Renal pelvis (tissue), 12 donors: ENCODE measurements at places on chromosomes 5 and 9.

GRCh38 chr5:175246242-175246888 is 197.6 kb downstream of the DRD1 start:
- no peak for DNase-seq

GRCh38 chr5:80784451-80784850 is 129.7 kb upstream of the DHFR start:
- no peak for DNase-seq

- no peak for DNase-seq
Measured at GRCh38 chr5:157029457-157029856, 29.5 kb downstream of the HAVCR1 start.

- DNase-seq, result no peak
Measured at GRCh38 chr9:132116583-132116982, 36.9 kb upstream of the MED27 start.

- no peak for DNase-seq
Measured at GRCh38 chr9:34125681-34126206, 754 bp downstream of the DCAF12 start.

GRCh38 chr9:127066060-127066850 is 56.2 kb downstream of the ANGPTL2 start:
- no peak for DNase-seq

DNA sequence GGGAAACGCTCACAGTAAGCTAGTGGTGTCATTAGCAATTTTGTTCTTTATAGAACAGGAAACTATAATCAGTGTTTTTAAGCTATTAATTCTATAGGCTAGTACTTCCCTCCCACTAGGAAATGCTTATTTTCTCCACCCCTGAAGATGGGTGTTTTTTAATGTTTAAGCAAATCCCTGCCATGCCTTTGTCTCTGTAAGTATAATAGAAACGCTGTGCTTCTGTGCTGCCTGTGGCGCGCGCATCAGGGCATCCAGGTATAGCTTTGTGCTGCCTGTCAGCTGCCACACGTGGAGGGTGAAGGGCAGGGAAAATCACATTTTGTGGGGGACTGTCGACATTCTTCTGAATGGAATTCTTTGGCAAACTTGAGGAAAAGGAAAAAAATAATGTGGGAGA is 217.5 kb downstream of the RAB3C start:
- DNase-seq, result no peak

GRCh38 chr5:163916861-163917260 is 411.4 kb downstream of the MAT2B start:
- no peak for DNase-seq

DNA sequence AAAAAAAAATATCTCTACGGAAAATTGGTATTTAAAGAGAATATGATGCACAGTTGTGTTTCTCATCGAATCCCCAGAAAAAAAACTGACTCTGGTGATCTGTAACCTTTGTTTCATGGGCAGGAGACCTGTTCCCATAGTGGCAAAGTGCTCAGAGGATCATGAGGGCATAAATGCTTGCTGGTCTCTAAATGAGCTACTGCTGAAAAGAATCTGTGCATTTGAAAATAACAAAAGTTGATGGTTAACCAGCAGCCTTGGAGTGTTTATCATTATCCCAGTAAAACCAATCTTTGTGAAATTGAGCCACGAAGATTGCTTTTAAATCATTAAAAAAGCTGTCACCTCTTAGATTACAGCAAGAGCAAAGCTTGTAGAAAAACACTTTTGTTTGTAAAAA is 775.4 kb downstream of the MTRR start:
- DNase-seq, result no peak

DNA sequence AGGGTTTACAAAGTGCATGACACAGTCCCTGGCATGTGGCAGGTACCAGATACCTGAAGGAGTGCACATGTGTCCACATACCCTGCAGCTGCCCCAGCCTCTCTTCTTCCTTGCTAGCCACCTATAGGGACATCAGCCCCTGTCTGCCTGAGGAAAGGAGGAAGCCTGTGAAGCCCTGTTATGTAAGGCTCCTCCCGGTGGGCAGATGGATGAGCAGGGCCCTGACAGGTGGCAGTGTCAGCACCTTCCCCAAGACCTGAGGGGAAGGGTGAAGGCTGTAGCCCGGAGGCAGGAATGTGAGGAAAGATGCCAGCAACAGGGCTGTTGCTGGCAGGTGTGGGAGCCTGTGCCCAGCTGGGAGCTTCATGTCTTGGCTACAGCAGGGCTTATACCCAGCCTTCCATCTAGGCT is 21.7 kb downstream of the TCF7 start:
- no peak for DNase-seq

DNA sequence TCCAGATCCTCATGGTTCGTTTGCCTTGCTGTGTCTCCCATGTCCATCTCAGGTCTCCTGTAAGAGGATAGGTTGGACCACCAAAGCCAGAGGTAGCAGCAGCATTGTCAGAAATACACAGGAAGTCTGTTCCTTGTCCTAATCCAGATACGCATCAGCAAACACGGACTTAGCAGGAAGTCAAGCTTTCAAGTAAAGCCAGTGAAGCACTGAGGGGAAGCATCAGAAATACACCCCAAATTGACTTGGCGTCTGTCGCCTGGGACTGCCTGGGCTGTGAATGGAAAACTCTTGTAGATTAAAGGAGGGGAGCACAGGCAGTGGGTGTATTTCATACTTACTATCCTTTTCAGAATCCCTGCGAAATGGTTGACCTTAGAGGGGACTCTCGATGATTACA is 171.3 kb downstream of the PSAT1 start:
- DNase-seq, result no peak

DNA sequence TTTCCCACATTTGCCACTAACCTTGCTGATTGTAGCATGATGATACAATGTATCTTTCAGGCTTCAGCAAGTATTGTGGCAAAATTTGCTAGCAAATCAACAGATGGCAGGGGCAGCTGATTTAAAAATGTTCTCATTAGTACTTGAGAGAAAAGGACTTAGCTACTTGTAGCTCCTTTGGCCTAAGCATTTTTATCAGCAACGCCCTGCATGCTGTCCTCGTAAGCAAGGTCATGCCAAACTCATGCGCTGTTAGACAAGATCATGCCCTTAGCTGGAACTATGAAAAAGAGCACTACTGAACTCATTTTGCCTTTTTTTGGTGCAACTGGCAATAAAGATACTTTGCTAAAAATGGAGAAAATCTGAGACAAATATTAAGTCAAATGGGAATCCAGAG is 197.1 kb downstream of the ICE1 start:
- no peak for DNase-seq

DNA sequence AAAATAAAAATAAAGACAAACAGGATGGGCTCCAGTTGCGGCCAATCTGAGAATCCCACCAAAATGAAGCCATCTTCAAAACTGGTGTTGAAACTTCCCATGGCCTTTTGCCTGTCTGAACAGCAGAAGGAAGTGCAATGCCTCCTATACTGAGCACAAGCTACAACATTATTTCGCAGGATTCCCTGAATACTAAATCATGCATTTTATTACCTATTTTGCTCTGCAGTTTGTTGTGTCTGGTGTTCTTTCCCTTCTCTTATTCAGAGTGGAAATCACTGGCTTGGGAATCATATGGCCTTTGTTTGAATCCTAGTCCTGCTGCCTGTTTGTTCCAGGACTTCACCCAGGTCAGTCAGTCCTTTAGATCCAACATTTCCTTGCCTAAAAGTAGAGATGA is at the start of gene OR2Y1:
OR2Y1 (minus strand) TSS at position 101 of the 400 bp plus-strand sequence; CDS start at position 101, 0 bp downstream.
- no peak for DNase-seq

DNA sequence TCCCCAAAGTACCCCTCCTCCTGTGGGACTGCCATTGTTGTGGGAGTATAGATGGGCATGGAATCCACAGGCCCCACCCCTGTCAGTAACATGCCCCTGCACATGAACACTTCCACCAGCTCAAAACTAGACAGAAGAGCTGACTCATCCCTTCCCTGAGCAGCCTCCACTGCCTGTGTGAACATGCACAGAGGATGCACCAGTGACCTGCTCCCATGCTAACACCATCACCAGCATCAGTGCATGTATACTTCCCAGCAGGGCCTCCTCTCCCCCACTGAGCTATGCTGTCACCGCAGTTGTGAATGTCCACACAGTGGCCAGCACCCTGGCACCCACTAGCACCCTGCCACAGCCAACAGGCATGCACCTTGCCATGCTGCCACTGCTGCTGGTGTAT is 939.8 kb downstream of the EFNA5 start:
- no peak for DNase-seq
